ENCODE measurements at places on chromosomes 7 and 10. TPM values are rescaled to one million over a fixed set of nuclear protein-coding genes. Genes with fewer than 3 reads are reported as not detected.

OR2A42 gene
- under 0.01 TPM for total RNA-seq

OR2A1 gene
- under 0.01 TPM for total RNA-seq

RBM17 gene
- 47.9 TPM for total RNA-seq

WDR86 gene
- total RNA-seq: 8.6 TPM

LGI1 gene
- not detected for total RNA-seq

BLOC1S2 gene
- total RNA-seq: 68.6 TPM

EPC1 gene
- 14.8 TPM for total RNA-seq

NPSR1 gene
- not detected for total RNA-seq

SPACDR gene
- 1.5 TPM for total RNA-seq

A1CF gene
- total RNA-seq: not detected

FZD1 gene
- total RNA-seq: 8.3 TPM
